G401 (cell line): ENCODE measurements at places on chromosomes 2 and 18.

GRCh38 chr2:157696036-157696435 is 67.4 kb upstream of the ACVR1C start:
- DNase-seq, result no peak

DNA sequence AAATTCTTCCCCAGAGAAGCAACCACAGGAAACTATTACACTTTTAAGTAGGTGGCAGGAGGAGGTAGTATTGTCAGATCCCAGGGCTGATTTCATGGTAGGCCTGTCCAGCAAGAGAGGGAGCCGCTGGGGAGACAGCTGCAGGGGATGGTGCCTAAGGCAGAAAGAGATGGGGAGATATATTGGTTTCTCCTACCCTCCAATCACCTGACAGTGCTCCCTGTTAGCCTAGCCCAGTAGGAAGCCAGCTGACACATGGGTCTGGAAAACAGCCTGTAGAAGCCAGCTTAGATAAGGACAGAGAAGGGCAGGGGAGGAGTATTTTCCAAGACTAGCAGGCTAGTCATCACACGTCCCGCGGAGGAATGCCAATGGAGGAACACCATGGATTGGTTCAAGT is 8.2 kb upstream of the SPOPL start:
- no peak for DNase-seq

GRCh38 chr18:6565815-6566081 is 151.0 kb upstream of the L3MBTL4 start:
- no peak for DNase-seq

DNA sequence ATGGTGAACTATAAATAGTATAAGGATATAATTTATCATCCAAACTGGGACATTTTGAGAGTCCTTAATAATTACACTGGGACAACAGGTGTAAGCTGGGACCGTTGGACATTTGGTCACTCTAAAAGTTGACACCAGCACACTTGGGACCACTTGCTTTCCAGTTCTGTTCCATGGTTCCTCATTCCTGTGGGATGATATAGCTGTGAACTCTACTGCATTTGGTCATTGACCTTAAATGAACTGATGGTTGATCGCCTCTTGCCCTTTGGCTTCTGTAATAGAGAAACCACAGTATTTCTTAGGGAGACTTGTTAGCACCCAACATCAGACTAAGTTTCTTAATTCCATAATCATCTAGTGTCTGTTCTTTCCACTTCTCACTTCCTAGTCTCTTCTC is 46.7 kb downstream of the EML6 start:
- DNase-seq, result no peak

- DNase-seq, result no peak
Measured at GRCh38 chr2:98382739-98383138, 36.5 kb downstream of the CNGA3 start.

GRCh38 chr2:105082107-105082506 is 44.2 kb downstream of the MRPS9 start:
- no peak for DNase-seq

- DNase-seq, result no peak
Measured at GRCh38 chr2:154132827-154133226, 261.1 kb downstream of the GALNT13 start.

DNA sequence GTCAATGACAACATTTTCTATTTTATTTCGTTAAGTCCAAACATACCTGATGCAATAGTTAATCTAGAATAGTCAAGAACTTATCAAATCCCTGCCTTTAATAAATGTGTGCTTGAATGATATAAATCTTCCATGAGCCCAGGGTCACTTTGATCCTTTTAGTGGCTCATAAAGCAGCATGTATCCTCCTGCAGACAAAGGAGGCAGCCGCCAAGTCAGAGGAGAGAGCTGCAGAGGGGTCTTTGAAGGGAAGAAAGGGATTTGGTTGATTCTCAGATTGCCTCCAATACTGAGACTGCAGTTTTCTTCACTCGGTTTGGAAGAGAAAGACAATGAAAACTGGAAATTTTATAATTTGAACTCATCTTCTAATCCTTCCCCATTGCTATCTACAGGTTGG is 378.4 kb upstream of the PIK3C3 start:
- DNase-seq, result no peak

- no peak for DNase-seq
Measured at GRCh38 chr2:60025496-60025895, 528.0 kb downstream of the BCL11A start.

DNA sequence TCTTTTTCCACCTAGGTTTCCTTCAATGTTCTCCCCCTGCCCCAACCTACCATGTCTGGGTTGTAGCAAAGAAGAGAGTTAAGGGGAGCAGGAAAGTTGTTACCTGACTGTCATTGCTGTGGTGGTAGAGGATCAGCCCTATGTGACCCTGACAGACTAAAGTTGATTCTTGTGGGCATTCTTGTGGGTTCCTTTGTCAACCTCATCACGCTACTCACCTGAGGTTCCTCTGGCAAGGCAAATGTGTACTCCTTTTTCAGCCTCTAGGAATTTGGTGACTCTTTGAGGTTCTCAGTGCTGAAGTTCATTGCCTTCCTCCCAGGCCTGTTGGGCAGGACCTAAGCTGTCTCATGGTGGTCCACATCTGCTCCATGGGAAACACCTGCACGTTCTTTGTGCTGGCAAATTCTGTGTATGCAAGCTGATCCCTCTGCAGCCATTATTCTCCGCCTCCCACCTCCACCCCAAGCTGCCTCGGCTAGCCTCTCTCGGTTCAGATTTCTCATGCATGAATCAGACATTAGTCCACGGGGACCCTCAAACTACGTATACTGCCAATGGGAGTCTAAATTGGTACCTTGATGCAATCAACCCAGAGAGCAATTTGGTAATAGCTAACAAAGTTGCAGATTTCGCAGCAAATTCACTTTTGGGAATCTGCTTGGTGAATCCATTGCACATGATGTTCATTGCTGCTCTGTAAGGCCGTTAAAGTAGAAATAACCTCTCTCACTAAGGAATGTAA is 1.5 kb upstream of the GMCL1 start:
- DNase-seq, result no peak

DNA sequence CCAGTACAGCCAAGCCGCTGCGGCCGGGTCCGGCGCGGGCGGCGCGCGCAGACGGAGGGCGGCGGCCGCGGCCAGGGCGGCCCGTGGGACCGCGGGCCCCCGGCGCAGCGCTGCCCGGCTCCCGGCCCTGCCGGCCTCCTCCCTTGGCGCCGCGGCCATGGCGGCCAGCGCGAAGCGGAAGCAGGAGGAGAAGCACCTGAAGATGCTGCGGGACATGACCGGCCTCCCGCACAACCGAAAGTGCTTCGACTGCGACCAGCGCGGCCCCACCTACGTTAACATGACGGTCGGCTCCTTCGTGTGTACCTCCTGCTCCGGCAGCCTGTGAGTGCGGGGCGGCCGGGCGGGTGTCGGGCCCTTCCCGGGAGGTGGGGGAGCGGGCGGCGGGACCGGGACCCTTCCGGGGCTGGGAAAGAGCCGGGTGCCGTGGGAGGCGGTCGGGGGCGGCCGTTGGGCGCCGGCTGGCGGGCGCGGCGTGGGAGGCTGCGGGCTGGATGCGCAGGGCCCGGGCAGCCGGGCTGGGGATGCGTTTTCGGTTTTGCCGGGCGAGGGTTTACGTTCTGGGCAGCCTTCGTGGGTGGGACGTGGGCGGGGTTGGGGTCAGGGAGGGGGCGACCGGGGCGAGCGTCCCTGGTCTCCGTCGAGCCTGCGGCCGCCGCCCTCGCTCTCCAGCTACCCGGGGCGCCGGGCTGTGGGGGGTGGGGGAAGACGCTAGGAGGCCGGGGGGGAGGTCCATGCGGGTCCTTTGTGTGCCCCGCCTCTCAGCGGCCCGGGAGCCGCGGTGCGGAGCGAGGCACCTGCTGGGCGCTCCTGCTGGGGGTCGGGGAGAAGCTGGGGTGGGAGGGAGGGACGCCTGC is 537 bp downstream of the AGFG1 start:
- DNase-seq, result peak; percentile 23
